Ovary (tissue), 10 donors: ENCODE measurements at places on chromosomes 11 and 22. TPM values are rescaled to one million over a fixed set of nuclear protein-coding genes. Genes with fewer than 3 reads are reported as not detected.
A peak's percentile ranks its signal among the peaks of the same experiment; 100 is the strongest.

The SDHAF2 gene
- 40.8 TPM for polyA plus RNA-seq

The TRIM22 gene
- polyA plus RNA-seq, result 40.7 TPM

The THY1 gene
- 123 TPM for polyA plus RNA-seq

The PAMR1 gene
- polyA plus RNA-seq, result 25.8 TPM

The KDM4E gene
- polyA plus RNA-seq, result not detected

DNA sequence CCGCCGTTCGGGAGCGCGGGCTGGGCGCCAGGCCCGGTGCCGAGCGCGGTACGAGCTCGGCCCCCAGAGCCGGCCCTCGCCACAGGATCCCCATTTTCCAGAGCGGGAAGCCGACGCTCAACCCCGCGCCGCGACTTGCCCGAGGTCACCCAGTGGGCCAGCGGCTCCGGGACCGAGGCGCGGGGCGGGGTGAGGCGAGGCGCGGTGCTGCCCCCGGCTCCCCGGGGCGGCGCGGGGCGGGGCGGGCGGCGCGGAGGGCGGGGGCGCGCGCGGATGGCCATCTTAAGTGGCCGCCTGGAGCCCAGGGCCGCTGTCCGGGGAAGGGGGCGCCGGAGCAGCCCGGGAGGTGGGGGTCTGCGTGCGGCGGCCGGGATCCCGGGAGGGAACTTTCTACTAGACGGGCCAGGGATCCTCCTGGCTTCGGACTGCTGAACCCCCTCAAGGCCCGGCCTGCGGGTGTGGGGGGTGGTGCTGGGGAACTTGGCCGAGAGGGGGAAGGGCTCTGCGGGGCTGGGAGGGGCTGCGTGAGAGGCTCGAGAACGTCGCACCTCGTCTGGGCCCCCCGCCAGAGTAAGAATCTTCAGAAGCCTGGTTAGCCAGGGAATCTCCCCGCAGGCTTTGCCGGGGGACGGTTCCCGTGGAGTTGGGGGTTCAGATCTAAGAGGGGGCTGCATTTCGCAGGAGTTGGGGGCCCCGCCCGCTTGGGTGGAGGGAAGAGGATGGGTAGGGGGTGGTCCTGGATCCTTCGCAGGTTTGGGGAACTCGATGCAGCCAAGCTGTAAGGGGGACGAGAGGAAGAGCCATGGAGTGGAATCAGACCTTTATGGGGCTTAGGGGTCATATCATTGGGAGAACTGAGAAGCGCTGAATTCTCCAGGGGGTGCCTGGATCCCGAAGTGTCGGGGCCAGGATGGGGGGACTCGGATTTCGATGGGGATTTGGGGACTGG lies 678 bp upstream of the INPPL1 start:
- H3K4me3 ChIP-seq, result peak overlapping the region; percentile 52
- no peaks in the 10 kb centered on the region for H3K27me3 ChIP-seq
- H3K4me1 ChIP-seq, result peaks cover 10% of the 10 kb centered on the region
- peak; percentile 85 for DNase-seq

GRCh38 chr11:68216171-68216938 lies 3.3 kb upstream of the KMT5B start:
- no peak overlapping the region for H3K27ac ChIP-seq
- H3K4me3 ChIP-seq, result no peak overlapping the region
- peaks cover 7% of the 10 kb centered on the region for H3K4me1 ChIP-seq
- no peak for DNase-seq

- H3K27ac ChIP-seq, result peak overlapping the region; percentile 56
- no peak overlapping the region for H3K4me3 ChIP-seq
- H3K4me1 ChIP-seq, result peaks cover 17% of the 10 kb centered on the region
- H3K27me3 ChIP-seq, result no peaks in the 10 kb centered on the region
- peak; percentile 98 for DNase-seq
- H3K36me3 ChIP-seq, result no peaks in the 10 kb centered on the region
These were observed 20.3 kb upstream of the MICAL3 start for GRCh38 chr22:18044548-18045271.

GRCh38 chr11:94997437-94997836 lies 23.9 kb downstream of the KDM4D start:
- no peak for DNase-seq
- no peak overlapping the region for H3K27ac ChIP-seq
- no peak overlapping the region for H3K4me3 ChIP-seq
- no peaks in the 10 kb centered on the region for H3K4me1 ChIP-seq
- H3K36me3 ChIP-seq, result no peaks in the 10 kb centered on the region

- H3K36me3 ChIP-seq, result no peaks in the 10 kb centered on the region
- H3K4me1 ChIP-seq, result no peaks in the 10 kb centered on the region
- H3K27ac ChIP-seq, result no peak overlapping the region
- DNase-seq, result no peak
These were observed 17.8 kb upstream of the PATZ1 start for GRCh38 chr22:31363885-31364465.
